Right cardiac atrium (tissue), 5 donors: ENCODE measurements at places on chromosomes 5 and 9. TPM values are rescaled to one million over a fixed set of nuclear protein-coding genes. Genes with fewer than 3 reads are reported as not detected.

- no peak for DNase-seq
These were observed 572.6 kb downstream of the TLE4 start for GRCh38 chr9:80144406-80144805.

DNA sequence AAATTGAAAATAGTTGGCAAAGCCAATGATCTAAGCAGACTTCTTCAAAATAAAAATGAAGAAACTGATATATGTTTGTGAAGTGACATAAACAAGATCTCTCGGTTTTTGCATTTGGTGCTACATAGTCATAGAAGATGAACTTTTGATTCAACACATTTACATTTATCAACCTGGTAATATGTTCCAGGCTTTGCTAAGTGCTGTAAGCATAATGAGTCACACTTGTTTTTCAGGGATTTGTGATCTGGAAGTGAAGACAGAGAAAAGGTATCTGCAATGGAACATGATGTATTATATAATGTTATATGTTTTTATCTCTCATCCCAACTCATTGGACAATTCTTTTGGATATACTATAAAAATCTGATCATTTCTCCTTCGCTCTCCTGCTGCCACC lies 801.4 kb downstream of the BRINP1 start:
- no peak for DNase-seq

DNA sequence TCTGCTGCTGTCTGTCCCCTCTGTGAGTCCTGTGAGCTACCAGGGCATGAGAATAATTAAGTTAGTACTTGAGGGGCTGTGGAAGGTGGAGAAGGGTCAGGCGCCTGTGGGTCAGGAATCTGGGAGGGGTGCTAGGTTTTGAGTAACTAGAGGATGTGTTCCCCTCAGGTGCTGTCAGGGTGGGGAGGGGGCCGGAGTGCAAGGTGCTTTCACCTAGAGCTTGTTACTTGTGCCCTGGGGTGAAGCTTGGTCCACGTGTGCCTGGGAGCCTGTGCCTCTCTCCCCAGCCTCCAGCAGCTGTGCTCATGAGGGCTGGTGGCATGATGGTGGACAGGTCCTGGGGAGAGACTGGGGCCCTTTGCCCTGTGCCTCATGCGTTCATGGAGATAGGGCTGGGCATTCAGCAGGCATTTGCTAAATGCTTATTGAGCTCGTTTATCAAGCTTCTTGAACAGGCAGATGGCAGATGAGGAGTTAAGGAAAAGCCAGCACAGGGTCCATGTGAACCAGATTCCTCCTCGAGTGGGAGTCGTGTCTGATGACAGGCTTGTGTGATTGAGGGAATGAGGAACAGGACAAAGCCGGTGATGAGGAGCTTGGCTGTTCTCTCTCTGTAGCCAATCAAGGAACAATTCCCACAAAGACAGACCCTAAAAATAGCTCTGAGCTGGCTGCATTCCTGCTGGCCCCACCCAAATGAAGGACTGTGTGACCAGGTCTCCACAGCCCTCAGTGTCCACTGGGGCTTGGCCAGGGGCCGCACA lies 40.9 kb downstream of the CACNA1B start:
- DNase-seq = no peak

PCDHAC1 gene
- 0.11 TPM for total RNA-seq

GRCh38 chr9:9921805-9922204 lies 691.0 kb downstream of the PTPRD start:
- no peak for DNase-seq

PAIP1 gene
- total RNA-seq = 103 TPM

- no peak for DNase-seq
These were observed 81.9 kb downstream of the RAPGEF1 start for GRCh38 chr9:131657940-131658339.

GRCh38 chr5:112338681-112339337 lies 80.3 kb downstream of the EPB41L4A start:
- DNase-seq = no peak

STARD4 gene
- 24.5 TPM for total RNA-seq

- no peak for DNase-seq
These were observed 106.5 kb downstream of the BNC2 start for GRCh38 chr9:16763946-16764345.

SH3GL2 gene
- total RNA-seq = not detected

PALM2AKAP2 gene
- total RNA-seq = 82.5 TPM

DNA sequence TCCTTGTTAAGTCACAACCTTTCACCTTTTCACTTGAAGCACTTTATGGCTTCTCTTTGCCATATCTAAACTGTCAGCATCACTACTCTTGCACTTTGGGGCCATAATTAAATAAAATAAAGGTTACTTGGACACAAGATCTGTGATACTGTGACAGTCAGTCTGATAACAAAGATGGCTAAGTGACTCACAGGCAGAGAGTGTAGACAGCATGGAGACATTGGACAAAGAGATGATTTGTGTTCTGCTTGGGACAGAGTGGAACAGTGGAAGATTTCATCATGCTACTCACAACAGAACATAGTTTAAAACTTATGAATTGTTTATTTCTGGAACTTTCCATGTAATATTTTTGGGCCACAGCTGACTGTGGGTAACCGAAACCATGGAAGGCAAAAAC lies 81.7 kb upstream of the SMC5 start:
- DNase-seq = no peak

DNA sequence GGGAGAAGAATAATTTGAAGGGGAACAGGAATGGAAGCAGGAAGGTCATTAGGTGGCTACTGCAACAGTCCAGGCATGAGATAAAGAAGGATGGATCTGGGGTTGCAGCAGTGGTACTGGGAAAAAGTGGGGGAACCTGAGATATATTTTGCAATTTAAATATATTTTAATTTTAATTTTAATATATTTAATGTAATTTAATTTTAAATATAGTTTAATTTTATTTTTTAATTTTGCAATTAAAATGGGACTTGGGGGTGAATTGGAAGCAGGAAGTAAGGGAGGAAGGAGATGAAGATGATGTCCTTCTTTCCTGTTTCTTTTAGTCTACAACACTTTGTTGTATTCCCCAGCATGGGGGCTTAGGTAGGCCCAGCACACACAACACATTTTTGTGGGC lies 369.8 kb downstream of the GADD45G start:
- no peak for DNase-seq

DNA sequence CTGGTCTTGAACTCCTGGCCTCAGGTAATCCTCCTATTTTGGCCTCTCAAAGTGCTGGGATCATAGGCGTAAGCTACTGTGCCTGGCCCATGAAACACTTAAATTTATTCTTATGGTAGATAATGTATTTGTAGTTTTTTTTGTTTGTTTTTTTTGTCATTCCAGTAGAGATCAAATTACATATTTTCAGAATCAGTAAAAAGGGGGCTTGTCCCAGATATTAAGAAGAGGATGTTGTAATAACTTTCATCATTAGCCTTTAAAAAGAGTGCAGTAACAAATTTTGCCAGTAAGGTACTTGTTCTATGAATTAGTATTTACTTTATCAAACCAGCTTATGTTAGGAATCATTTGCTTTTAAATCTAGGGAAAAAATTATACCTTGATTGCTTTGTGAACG lies 42.6 kb downstream of the GAPVD1 start:
- DNase-seq = no peak

DNA sequence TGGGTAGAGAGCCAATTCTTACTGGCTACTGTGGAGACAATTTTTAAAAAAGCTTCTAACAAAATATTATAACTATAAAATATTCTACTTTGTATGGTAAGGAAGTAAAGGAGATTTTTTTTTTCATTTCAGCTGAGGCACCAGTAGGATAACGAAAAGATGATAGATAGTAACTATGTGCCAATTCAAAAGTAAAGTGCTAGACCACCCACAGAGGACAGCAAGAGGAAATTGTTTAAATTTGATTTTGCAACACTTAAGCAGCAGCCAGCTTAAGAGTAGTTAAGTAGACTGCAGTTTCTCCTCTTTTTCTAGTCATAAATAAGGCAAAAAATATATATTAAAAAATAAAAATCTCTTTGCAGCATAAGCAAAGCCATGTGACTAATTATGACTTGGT lies 1539.3 kb upstream of the ACO1 start:
- DNase-seq = no peak

DNA sequence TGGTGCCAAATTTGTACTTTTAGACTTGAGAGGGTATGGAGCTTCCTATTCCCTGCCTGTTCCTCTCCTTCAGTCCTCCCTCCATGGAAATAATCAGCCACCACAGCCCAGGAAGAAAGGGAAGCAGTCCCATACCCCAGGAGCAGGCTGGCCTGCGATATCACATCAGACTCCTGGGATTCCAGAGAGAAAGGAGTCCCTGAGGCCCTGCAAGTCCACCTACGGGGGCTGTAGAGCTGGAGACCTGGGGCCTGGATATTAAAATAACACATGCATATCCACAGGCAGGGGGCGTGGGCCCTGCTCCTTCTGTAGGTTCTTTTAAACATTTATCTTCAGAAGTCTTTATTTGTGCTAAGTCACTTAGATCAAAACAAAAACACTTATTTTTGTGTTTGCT lies 117.2 kb downstream of the TMEM174 start:
- no peak for DNase-seq

GRCh38 chr9:32378993-32379729 lies 5.3 kb upstream of the ACO1 start:
- DNase-seq = no peak

DNA sequence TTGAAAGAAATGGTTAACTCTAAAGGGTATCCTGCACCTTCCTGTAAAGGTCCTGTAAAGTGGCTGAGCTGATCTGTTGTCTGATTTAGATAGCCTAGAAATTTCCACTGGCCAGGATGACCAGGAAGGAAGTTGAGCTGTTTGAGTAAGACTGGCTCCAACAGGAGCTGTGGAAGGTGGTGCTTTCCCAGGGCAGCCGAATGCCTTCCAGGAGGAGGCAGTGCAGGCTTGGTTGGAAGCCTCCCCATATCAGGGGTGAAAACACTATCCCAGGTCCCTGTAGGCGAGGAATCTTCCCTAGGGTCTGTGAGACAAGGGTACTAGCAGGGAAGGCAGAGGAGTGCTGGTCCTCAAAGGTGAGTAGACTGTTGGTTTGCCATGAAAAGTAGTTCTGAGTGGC lies 98.4 kb downstream of the LIX1 start:
- peak; percentile 51 for DNase-seq

- DNase-seq = no peak
These were observed 609.6 kb downstream of the TAF11L14 start for GRCh38 chr5:18243846-18244245.

- no peak for DNase-seq
These were observed 619.3 kb downstream of the TLE4 start for GRCh38 chr9:80191108-80191507.

PCDHGC5 gene
- 2.3 TPM for total RNA-seq

SEMA5A gene
- 23.2 TPM for total RNA-seq

STPG3 gene
- 0.31 TPM for total RNA-seq

- DNase-seq = no peak
These were observed 43.3 kb downstream of the PUM3 start for GRCh38 chr9:2800394-2801179.

DNA sequence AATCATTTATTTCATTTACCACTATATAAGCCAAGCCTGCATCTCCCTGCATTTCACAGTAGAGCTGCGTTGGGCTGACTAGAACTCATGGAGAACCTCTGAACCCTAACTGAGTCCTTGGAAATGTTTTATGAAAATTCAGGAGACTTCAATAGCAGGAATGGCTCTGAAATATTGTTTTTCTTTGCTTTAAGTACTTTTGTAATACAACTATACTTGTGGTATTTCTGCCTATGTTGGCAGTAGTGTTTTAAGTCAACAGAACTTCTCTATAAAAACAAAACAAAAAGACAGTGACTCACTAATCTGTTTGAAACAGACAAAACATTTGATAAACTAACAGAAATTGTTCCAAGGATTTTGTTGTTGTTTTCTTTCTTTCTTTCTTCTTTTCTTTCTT lies 489.2 kb upstream of the MEF2C start:
- no peak for DNase-seq

GABRA6 gene
- not detected for total RNA-seq

DNA sequence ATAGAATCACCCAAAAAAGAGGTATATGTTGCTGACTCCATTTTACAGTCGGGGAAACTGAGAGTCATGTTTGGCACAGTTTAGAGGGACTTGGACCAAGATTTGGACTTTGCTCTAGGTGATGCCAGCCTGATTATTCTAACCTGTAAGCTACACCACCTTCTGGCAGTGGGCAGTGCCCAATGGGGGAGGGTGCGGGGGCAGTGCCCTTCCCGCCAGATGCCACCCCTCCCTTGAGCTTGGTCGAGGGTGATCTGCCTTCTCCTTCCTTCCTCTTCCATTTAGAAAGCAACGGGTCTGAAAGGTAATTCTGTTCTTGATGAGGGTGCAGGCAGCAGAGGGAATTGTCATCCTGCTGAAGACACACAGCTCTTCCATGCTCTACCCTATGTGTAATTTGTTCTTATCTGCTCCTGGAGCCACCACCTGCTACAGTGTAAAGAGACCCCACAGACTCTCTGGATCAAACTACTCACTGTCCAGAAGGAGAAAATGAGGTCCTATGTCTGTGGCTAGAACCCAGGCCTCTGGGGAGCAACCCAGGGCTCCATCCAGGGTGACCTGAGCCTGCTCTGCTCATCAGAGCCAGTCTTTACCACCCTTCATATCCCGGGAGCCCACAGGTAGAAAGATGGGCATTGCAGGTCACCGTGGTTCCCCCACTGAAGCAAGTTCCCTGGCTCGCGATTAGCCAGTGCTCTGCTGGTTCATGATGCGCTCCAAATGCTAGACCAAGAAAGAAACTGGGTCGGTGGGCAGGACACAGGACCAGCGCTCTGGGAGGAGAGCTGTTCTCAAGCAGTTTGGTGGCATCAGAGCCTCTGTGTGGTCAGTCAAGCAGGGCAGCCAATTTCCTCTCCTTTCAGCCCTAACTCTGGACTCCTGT lies 156.2 kb downstream of the RGS3 start:
- no peak for DNase-seq

- DNase-seq = no peak
These were observed 294.1 kb upstream of the SMC2 start for GRCh38 chr9:103799959-103800358.

DNA sequence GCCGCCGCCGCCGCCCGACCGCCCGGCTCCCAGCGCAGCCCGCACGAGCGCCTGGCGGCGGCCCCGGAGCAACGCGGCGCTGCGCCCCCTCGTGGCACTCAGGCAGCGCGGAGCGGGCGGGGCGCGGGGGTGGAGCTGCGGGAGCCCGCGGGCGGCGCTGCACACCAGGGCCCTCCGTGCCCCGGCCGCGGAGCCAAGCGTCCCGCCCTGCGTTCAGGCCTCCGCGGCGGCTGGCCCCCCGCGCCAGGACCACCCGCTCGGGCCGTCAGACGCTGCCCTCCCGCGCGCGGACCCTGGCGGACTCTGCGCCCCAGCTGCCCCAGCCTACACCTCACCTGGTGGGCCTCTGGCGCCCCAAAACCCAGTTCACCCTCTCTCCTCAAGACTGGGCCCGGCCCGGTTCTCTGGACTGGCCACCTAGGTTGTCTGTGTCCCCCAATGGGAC lies at the start of gene RASGEF1C:
Gene RASGEF1C, minus strand, starts transcription at position 75 of the 445 bp plus-strand sequence. CDS start 71,159 bp downstream, outside the sequence.
- peak; percentile 84 for DNase-seq

PCDHGB4 gene
- total RNA-seq = 5.5 TPM

GRCh38 chr9:136233411-136233810 lies 12.2 kb downstream of the QSOX2 start:
- no peak for DNase-seq

SH3RF2 gene
- 84.0 TPM for total RNA-seq
